ENCODE measurements at places on chromosomes 3 and 15. TPM values are rescaled to one million over a fixed set of nuclear protein-coding genes. Genes with fewer than 3 reads are reported as not detected.

DNA sequence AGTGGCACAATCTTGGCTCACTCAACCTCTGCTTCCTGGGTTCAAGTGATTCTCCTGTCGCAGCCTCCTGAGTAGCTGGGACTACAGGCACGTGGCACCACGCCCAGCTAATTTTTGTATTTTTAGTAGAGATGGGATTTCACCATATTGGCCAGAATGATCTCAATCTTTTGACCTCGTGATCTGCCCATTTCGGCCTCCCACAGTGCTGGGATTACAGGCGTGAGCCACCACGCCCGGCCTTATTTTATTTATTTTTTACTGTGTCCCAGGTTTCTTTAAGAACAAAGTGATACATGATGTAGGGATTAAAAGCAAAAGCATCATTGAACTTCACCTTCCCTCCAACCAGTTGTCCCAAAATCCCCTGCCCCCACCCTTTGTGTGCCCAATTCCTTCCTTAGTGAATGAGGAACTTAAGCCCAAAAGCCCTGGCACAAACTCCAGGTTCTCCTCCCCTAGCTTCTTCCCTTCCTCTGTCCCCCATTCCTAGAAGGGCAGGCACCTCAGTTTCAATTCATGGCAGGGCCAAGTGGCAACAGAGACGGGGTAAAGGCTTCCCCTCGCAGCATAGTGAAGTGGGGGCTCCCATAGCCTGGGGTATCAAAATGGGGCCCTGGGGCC is 23.7 kb upstream of the RPN1 start:
- DNase-seq = no peak

DNA sequence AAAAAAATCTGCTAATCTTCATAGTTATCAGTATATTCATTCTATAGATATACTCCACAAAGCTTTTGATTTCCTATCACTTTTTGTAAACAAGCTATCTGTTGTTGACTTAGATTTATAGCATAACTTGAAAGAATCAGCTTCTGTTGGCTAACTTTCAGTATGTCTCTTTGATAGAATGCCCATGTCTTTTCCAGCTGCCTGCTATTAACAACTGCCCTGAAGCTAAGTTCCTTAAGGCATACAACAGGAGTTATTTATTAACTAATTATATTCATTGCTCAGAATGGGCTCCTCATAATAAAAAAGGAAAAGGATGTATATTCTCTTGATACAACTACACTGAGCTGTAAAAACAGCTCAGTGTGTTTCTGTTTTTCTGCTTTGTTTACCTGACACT is 293.9 kb downstream of the TUSC7 start:
- no peak for DNase-seq

- DNase-seq = no peak
These were observed 36.0 kb upstream of the SEMA4B start for GRCh38 chr15:90165157-90165556.

DNA sequence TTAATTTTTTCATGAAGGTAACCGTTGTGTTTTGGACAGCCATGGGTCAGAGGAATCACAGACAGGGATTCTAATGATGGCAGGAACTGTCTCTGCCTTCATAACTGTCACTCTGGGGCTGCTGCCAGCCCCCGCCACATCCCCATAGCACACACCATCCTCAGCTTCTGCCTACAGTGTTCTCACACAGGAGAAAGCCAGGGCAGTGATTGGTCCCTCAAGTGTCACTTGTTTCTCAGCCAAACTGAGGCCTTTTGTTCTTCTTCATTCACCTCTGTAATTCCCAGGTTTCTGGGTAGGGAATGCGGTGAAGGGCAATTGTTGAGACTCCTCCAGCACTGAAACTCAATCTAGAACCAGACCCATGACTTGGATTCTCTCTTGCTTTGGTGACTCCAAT is 65.4 kb upstream of the C3orf80 start:
- DNase-seq = no peak

SPINT1 gene
- not detected for total RNA-seq

All from myocyte (in vitro differentiated cells).